ENCODE measurements at places on chromosomes 6 and 20.
A peak's percentile ranks its signal among the peaks of the same experiment; 100 is the strongest.

- DNase-seq, result no peak
These were observed 509.5 kb upstream of the ID4 start for GRCh38 chr6:19327661-19328060.

- no peak for DNase-seq
These were observed 116.6 kb upstream of the INSM1 start for GRCh38 chr20:20251317-20251716.

DNA sequence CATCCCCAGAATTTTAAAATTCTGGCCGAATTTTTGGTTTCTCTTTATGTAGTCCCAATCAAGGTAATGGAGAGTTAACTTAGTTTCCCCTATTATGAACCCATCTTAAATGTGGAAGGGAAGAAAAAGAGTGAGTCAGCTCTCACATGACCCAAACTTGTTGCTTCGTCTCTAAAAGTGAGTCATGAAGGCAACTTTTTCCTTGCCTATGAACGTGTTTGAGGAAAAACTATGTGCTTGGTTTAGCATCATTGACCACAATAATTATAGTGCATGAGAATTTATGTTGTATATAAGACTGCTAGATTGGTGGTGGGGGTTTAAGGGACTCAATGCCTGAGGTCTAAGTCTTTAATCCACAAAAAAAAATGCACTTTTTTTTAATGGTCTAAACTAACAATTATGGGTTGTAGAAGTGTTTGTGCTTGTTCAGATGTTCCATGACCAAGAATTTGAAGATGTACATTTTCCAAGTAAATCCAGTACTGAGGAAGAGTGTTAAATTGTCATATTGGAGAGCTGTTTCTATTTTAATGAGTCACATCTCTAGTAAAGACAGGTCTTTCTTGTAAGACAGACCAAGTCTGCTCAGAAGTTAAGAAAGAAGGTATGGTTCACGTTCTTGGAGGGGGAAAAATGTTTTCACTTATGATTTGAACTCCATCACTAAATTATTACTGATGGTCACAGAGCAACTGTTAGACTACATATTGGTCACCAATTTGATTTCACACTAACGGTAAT is 409.9 kb upstream of the MARCKS start:
- no peak for DNase-seq

GRCh38 chr20:8971669-8972316 is 97.1 kb upstream of the PLCB4 start:
- no peak for DNase-seq

- DNase-seq, result no peak
These were observed 395.1 kb upstream of the CNR1 start for GRCh38 chr6:88561034-88561953.

DNA sequence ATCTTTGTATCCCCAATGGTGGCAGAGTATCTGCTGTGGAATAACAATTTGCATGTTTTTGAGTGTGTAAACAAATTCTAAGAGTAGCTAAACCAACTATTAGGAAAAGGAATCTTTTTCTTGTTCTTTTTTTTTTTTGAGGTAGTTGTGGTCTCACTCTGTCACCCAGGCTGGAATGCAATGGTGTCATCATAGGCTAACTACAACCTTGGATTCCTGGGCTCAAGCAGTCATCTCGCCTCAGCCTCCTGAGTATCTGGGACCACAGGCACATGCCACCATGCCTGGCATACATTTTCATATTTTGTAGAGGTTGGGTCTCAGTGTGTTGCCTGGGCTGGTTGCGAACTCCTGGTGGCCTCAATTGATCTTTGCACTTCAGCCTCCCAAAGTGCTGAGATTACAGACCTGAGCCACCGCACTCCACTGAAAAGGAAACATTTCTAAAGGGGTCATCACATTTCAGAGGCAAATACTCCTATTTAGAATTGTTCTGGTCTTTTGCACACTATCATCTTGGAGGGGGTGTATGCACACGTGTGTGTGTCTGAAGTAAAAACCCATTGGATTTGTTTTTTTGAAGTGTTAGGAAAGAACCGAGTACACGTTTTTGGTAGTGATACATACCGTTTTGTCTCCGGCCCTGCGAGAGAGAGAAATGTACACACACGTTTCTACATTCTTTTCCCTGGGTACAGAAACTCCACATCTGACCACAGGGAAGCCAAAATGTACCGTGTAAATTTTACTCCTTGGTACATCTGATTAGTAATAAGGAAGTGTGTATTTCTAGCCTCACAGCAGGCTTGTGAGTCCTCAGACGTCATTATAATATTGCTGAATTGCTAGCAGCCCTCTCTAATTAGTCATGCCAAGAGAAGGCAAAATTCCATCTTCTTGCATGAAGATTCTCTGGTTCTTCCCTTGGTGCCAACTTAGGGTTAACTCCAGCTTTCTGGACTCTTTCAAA is 183.6 kb downstream of the JARID2 start:
- DNase-seq, result no peak

DNA sequence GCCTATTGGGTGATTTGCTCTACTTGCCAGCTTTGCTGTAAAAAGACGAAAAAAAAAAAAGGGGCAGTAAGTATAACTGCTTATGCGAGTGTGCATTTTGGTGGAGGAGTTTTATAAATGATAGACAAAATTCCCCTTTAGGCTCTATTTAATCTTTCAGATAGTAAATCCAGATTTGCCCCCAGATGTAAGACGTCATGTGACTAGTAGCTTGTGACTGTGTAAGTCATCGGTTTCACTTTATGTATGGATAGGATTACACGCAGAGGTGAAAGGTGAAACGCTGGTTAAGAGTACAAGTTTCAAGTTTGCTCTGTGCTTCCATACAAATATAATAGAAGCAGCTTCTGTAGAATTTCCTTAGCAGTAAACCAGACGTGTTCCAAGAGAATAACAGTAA is 7.9 kb downstream of the RAB32 start:
- DNase-seq, result no peak

DNA sequence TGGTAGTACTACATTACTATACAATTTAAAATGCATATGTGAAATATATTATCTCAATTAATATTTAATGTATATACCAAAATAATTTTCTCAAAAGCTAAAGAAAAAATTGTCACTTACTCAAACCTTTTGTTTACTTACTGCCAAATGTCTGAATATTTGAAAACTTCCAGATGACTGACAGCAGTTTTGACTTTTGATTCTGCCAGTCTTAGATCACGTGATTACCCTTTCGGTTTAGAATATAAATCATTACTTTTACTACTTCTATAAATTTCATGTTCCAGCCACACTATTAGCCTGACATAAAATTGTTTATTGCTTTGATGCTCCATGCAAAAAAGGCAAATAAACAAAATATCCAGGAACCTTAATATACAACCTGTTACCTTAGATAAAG is 680.7 kb upstream of the ID4 start:
- DNase-seq, result no peak

- no peak for DNase-seq
These were observed at the start of gene L3MBTL1 for GRCh38 chr20:43507150-43508080. L3MBTL1 (plus strand) TSS chr20:43507697; CDS start chr20:43513504, 5,807 bp downstream.

DNA sequence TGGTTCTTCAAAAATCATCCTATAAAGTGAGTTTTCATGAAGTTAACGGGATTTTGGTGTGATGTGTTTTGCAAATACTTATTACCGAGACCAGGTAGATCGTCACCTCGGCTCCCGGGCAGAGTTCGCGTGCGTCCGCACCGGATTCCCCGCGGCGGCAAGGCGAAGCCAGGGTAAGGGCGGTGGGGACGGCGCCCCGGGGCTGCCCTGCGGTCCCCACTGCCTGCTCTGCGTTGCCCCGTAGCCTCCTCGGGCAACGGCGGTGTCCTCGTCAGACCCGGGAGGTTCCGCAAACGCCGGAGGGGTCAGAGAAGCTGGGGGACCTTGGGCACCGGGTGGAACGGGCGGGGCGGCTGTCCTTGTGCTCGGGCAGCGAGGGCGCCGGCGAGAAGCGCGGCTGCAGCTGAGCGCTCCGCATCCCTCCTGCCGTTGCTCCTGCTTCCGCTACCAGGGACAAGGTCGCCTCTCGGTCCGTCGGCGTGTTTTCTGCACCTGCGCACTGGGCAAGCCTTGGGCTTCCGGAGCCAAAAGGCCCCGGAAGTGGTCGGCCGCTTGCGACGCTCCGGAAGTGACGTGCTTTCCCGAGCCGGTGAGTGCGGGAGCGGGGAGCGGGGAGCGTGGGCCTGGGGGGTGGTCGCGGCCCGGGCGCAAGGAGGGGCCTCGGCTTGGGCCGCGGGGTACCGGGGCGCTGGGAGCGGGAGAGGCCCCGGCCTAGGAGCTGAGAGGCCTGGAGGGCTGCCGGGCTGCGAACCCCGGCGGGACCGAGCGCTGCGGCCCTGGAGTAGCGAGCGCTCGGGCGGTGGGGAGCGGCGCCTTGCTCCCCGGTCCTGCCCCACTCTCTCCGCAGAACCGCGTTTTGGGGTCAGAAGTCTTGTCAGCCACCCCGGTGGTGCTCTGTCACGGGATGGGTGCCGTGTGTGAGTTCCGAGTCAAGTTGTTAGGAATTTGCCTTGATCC is at the start of gene MTG2:
MTG2 (plus strand) TSS at position 560 of the 957 bp plus-strand sequence. CDS start 10,393 bp downstream, outside the sequence.
- peak; percentile 98 for DNase-seq

GRCh38 chr6:36455486-36456027 is 12.8 kb downstream of the KCTD20 start:
- no peak for DNase-seq

DNA sequence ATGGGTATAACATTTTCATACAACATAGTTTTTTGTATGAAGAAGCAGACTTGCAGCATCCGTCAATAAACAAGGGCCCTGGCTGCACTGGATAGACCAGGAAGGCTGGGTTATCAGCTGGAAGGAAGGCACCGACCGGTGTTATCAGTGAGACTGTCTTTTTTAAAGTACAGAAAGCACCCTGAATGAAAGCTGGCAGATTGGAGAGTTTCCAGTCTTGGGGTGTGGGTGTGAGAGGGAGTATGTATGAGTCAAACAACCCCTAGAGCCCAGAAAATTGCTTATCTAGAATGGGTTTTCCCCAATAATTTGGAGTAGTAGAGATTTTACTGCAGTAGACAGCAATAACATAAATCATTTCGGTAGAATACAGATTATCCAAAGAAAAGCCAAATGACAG is 42.4 kb downstream of the TXLNB start:
- DNase-seq, result no peak

GRCh38 chr6:139151425-139152087 is 16.7 kb downstream of the HECA start:
- DNase-seq, result no peak

DNA sequence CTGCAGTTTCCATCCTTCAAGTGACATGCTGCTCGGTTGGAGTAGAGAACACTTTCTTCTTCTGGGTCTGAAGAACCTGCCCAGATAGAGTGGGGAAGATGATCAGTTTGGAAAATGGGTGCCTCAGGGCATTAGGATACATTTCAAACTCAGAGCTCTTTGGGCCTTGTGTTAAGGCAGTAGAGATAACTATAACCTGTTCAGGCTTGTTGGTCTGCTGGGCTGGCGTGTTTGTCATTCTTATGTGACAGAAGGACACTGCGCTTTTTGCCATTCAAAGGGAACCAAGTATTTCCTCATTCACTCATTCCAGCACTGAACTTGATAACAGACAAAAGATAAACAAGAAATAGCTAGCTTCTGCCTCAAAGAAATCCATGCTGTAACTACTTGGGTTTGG is 3.8 kb downstream of the TOMM34 start:
- no peak for DNase-seq

GRCh38 chr6:112241820-112242429 is 12.4 kb downstream of the LAMA4 start:
- no peak for DNase-seq

- no peak for DNase-seq
These were observed 76.9 kb upstream of the RALY start for GRCh38 chr20:33916768-33917167.

DNA sequence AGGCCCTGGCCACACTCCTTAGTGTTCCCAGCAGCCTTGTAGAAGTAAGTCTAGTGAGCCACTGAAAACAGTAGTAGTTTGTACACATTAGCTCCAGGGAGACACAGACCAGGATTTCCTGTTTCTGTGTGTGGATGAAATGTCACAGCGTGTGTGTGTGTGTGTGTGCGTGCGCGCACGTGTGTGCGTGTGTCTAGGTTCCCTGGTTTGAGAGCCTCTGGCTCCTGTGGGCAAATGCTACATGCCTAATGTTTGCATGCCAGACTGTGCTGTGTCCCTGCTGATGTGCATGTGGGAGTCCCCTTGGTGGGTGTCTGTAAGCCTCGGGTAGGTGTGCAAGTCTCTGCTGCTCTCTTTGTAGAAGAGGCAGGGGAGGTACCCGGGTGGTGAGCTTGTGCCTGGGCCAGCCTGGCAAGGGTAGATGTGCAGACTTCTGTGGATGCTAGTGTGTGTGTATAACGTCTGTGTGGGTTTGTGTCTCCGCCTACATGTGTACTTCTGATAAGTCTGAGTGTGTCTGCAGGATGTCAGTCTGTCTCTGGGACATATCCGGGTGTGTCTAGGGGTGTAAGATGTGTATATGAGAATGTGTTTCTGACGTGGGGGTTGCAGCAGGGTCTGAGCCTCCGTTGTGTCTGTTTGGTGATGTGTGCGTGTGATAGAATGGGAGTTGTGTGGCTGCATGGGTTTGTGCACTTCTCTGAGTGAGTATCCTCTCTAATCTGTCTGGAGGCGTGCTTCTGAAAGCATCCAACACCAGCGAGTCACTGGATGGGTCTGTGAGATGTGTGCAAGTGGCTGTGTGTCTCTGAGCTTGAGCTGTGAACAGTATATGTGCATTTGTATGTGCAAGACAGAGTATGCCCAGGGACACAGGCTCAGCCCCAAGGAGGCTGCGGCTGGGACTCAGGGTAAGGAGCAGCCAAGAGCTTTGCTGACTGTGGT is 19.0 kb upstream of the TLDC2 start:
- DNase-seq, result peak; percentile 38

DNA sequence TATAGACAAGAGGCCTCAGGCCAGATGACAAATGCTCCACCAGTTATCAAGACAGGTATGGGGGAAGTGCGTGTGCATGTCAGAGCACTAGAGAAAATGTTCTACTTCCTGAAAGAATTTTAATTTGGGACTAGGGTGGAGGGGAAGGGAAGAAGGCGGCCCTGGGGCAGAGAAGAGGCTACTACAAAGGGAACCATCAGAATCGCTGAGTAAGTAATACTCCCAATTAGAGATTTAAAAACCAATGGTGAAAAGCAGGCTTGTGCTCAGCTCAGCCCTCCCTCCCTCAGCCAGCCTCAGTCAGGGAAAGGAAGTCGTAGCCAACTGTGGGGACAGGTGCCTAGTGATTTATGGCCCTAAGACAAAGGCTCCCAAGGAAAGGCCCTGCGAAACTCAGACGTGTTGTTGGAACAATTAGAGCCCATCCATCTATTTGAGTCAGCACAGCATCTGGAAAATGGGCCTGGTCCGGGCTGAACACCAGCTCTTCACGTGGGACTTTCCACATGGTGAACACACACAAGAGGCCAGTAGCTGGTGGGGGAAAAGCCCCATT is 15.0 kb upstream of the MAFB start:
- no peak for DNase-seq

GRCh38 chr6:26103141-26103769 is 16.0 kb downstream of the HFE start:
- DNase-seq, result no peak

DNA sequence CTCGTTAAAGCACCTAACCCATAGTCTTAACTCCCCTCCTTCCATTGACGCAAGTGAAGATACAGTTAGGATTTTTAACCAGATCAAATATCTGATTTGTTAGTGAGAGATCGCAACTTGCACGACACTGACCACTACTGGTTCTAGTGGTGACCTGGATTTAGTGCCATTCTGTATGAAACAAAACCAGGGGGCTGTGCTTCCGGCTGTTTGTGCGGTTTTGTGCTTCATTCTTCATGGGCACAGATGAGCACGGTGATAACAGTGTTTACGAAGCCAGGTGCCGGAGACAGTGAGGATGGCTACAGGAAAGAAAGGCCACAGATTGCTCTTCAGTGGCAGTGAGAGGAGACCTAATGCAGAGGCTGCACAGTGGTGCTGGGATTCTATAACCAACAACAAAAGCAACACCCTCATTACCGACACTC is 75.5 kb downstream of the NOL4L start:
- DNase-seq, result peak; percentile 84

- no peak for DNase-seq
These were observed 275.7 kb upstream of the TCF21 start for GRCh38 chr6:133613211-133613610.

All from OCI-LY7 (cell line).